ENCODE measurements at places on chromosomes 7 and 10.

- DNase-seq, result no peak
Observed at GRCh38 chr7:1919539-1920265, 249.6 kb downstream of the ELFN1 start.

- no peak for DNase-seq
Observed at GRCh38 chr7:112358513-112358912, 91.7 kb upstream of the IFRD1 start.

DNA sequence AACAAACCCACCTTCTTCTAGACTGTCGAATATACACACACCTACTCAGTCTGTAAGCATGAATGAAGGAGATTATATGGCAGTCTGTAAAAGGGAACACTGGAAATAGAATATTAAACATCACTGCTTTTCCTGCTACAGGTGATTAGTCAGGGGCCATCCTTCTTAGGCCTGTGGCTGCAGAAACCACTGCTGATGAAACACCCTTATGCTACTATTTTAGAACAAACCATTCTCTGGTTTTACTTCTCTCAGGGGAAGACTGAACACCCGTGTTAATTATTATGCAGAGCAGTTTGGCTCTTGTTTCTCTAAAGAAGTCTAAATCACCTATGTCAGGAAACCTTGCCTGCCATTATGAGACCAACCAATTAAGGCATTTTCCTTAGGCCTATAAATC lies 351.1 kb upstream of the KLF6 start:
- DNase-seq, result no peak

DNA sequence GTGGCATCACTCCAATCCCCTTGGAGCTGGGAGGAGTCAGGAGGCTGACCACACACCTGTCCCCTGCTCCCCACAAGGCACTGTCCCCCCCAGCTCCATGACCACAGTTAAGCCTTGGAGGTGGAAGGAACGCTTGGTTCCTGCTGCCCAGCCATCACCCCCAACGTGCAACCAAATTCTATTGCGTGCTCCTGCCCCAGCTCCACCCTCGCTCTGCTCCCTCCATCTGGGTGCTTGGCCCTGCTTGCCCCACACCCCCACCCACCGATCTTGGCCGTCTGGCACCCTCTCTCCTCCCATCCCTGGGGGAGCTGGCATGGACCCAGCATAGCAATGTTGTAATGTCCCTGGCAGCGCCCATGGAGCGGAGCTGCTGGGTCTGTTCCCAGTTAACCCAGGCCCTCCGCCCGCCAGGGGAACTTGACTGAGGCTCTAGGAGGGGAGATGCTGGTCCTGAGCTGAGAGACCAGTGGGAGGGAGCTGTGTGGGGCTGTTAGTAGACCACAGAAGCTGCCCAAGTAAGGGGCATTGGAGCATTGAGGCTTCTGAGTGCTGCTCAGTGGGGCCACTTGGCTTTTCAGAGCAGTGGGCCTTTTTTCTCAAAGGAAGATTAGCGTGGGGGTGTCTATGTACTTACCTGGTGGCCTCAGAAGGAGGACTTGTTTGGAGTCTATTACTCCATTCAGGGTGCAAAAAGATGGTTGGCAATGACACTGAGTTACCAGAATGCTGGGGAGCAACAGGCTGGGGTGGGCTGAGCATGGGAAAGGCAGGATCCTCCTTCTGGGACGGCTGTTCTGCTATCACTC lies 1.1 kb downstream of the EPHB6 start:
- no peak for DNase-seq

DNA sequence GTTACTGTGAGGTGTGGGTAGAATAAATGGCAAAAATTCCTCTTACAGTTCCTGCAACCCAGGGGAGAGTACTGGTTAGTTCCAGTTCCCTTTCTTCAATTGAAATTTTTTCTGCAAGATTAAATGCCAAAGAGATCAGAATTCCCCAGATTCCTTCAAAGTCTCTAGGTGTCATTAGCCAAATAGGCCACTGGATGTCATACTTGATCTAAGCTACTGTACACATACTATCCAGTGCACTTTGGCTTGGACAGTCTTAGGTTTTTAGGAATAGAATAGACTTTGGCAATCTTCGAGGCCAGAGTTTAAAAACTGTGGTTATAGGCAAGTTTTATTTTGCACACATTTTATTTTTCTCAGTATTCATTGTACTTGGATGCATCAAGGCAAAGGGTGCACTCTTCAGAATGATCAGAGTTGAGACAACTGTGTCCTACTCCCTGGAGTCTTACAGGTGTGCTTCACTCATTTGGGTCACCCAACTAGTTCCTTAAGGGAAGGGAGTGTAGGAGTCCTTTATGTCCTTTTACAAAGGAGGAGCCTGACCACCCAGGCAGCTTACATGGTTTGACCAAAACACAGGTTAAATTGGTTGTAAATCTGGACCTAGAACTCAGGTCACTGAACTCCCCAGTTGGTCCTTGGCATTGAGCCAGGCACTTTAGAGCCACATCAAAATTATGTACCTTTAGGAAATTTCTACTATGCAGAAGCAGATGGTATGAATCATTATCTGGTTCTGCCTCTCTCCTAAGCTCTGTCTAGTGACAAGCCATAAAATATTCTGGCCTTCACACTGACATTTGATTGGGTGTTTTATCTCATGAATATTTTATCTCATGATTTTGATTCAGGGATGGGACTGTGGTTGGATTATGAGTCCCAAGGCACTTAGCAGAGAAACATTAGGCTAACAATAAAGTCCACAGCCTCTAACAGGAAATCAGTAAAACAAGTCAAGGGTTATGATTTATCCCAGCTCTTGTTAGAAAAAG lies 49.5 kb downstream of the ASAH2B start:
- DNase-seq, result no peak

DNA sequence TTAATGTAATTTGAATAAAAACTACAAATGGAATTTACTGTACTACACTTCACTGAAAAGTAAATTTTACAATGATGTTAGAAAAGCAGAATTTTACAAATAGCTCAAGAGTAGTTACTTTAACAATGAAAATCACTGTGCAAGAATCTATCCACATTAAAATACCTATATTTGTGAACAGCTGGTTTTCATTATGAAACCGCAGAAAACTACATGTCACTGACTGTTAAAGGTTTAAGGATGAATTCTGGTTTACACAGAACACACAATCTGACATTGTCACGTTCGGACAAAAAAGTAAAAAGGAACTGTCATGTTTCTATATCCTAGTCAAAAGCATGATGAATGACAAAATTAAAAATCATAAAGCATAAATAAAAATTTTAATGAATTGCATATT lies 415.3 kb upstream of the PRKCQ start:
- DNase-seq, result peak; percentile 61

DNA sequence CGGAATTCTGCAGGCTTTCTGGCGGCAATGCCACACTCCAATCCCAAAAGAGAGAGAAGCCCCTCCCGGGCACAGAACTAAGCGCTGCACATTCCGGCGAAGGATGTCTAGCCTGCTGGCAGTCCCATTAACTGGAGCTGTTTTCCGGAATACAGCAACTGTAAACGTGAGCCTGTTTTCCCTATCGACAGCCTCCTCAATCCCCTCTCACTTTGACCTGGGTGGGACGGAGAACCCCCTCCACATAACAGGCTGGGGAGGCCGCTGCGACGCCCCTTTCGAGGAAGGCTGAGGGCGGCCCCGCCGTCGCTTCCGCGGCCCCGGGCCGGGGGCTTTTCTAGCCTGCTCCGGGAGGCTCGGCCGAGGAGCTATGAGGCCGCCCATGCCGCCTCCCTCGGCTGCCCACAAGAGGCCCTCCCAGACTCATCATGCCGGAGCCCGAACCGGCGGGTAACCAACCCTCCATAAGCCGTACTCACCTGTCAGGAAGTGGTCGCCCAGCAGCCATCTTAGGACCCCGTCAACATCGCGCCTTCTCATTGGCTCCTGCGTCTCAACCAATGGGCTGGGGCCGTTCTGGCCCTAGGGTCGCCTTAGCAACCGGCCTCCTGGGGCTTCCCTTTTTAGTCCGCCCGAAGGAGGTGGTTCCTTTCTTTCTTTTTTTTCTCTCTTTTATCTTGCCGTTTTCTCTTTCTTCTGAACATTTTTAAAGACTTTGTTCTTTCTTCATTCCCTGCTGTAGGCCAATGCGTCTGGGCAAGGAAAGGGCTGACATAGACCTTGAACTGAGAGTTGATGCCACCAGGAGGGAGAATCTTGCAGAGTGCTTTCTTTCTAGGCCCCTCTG lies at the start of gene FAM204A:
TSS of gene FAM204A (minus strand) at position 534 of the 847 bp plus-strand sequence. CDS start 5,909 bp downstream, outside the sequence.
- DNase-seq, result peak; percentile 84

DNA sequence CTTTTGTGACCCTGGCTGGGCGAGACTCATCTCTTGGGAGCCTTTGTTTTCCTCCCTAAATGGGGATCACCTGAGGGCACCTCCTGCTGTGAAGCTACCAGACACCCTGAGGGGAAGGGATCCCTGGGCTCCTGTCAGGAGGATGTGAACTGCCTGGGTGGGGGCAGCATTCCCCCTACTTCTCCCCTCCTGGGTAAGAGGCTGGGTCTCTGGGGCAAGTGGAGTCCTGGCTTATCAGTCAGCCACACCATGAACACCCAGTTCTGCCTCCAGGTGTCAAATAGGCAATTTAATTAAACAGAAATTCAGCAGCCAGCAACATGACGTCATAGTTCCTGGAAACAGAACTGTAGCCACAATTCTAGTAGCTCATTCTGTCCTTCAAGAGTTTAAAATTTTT lies 97.7 kb upstream of the RET start:
- DNase-seq, result no peak

DNA sequence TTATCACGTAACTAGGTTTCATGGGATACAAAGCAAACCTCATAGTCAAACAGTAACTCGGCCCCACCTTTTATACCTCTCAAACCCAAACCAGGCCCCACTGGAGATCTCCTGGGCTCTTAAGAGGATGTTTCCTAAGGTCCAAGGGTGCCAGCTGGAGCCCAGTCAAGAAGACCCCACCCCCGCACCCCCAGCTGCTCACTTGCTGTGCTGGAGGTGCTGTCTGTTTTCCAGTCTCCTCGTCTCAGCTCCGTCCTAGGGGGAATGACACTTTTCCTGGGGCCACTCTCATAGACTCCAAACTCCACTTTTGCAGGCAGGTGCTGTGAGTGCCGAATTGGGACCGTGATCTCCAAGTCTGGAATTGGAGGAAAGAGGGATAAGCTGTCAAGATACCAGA lies 22.7 kb upstream of the TM9SF3 start:
- DNase-seq, result no peak

DNA sequence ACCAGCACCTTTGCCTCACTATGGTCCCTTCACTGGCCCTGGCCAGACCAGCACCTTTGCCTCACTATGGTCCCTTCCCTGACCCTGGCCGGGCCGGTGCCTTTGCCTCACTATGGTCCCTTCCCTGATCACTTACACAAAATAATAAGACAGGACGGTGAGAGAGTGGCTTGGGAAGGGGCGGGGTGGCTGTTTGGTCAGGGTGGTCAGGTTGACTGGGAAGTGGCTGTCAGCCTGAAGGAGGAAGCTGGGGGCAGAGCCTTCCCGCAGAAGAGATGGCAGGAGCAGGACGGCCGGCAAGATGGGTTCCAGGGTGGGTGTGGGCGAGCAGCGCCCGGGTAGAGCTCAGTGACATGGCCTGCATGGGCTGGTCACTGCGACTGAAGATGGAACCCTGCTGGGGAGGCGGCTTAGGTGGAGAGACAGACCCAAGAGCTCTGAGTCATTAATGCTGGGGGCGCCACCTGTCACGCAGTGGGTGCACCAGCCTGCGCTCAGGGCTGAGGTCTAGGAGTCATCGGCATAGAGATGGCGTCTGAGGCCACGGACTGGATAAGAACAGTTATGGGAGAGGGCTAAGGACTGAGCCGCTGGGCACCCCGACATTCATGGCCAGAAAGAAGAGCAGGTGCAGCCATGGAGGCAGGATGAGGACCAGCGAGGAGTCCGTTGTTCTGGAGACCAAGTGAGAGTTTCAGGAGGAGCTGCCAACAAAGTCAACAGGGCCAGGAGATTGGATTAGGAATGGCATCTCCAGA lies 91.8 kb downstream of the CHST15 start:
- no peak for DNase-seq

DNA sequence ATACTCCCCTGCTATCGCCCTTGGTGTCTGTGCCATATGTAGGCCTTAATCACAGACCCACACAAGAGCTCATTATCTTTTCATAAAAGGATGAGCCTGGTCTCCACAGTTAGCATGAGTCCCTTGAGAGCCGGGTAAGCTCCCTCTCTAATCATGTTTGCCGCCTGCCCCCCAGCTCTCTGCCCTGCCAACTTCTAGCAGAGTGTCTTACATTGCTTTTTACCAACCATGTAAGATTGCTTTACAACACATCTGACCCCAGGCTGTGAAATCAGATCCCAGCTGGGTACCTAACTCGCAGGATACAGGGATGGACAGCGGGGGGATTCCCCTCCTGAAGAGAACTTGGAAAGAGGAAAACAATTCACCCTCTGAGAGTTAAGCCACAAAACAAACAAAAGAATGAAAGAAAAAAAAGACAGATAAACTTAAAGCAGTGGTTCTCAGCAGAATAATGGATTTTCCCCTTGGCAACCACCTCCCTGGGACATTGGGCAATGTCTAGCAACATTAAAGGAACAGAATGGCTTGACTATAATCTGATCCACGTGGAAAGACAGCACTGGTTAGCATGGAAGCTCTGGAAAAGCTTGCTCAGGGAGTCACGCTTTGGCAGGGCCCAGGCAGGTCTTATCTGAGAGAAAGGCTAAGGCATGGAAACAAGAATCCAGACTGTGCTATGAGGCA lies 39.4 kb upstream of the ATOH7 start:
- DNase-seq, result no peak

All from fibroblast of skin of left quadriceps (primary cell).